ENCODE measurements at places on chromosomes 12 and 14.

GRCh38 chr12:105852496-105852895 lies 286.3 kb downstream of the NUAK1 start:
- no peak for DNase-seq

- no peak for DNase-seq
These were observed 49.0 kb downstream of the KIF21A start for GRCh38 chr12:39393890-39394289.

DNA sequence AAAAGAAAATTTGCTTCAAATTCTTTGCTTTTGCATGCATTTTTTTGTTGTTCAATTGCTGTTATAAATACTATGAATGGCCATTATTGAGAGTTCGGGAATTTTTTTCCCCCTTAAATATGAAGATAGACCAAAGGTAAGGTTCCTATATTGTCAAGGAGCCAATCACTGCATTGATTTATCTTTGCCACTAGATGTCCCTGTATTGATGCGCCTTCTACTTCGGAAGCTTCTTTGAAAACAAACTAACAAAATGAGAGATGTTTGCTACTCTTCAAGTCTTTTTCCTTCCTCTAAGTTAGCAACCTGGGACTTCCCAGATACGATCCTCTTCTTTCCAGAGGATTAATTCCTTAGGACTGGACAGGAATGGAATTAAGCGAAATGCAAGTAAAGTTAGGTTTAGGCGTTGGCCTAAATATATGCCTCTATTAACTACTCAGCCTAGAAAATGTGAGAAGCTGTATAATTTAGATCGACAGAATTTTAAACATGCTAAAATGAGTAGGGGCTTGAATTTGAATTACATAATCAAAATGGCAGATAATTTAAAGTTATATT lies 318.1 kb downstream of the AEBP2 start:
- peak; percentile 47 for DNase-seq

DNA sequence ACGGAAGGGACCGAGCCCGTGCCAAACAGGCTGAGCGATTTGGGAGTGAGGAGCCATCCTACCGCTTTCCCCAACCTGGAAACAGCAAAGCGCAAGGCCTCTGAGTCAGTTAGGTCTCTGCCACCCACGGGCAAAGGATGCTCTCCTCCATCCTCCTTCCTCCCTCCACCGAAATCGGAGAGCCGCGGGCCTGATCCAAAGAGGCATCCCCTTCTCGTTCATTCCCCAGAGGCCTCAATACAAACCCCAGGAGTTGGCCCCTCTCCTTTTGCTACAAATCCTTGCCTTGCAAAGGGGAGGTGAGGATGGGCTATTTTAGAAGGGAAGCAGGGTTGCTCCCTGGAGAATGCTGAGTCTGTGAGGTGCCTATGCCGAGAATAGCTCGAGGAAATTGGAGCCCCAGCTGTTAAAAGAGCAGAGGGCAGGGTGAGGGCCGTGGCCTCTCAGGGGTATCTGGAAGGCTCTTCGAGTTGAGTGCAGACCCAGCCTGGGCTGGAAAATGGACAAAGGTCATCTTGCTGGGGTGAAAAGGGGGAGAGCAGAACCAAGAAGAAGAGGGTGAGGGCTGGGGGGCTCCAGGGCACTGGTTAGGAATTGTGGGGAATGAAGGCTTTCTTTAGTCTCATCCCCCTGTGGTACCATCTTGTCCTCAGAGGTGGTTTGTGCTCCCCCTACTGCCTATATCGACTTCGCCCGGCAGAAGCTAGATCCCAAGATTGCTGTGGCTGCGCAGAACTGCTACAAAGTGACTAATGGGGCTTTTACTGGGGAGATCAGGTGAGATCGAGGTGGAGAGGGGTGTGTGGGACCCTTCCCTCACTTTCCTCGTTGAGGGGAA lies 1.1 kb downstream of the TPI1 start:
- no peak for DNase-seq

- DNase-seq = no peak
These were observed 204.7 kb downstream of the BCL11B start for GRCh38 chr14:99067141-99067920.

GRCh38 chr12:105076098-105076497 lies 8.2 kb downstream of the ALDH1L2 start:
- no peak for DNase-seq

DNA sequence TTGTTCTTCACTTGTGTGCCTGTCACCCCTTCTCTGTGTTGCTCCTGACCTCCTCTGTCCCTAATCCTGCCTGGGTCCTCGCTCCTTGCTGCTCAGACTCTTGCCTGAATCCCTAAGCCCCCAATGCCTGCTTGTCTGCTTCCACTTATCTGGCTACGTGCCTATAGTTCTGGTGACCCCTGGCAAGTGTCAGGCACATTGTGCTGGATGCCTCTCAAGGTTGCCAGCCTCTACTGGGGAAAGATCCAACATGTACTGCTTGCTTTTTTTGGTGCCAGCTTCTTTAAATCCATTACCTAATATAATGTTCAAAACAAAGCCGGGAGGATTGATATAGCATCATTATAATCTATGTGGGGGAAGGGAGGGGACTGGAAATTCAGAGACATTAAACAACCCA lies 448.0 kb upstream of the CCDC196 start:
- DNase-seq = no peak

- peak; percentile 15 for DNase-seq
These were observed 95.0 kb downstream of the LMNTD1 start for GRCh38 chr12:25458047-25458552.

DNA sequence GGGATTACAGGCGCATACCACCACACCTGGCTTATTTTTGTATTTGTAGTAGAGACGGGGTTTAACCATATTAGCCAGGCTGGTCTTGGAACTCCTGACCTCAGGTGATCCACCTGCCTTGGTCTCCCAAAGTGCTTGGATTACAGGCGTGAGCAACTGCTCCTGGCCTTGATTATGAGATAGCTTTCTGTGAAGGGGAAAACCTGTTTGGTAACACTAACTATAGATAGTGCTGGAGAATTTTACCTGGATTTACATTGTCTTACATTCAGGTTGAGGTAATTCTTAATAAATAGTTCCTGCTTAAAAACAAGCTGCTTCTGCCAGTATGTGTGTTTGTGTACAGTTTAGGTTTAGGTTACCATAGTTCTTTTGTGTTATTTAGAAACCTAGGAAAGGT lies 77.1 kb downstream of the MON2 start:
- DNase-seq = no peak

DNA sequence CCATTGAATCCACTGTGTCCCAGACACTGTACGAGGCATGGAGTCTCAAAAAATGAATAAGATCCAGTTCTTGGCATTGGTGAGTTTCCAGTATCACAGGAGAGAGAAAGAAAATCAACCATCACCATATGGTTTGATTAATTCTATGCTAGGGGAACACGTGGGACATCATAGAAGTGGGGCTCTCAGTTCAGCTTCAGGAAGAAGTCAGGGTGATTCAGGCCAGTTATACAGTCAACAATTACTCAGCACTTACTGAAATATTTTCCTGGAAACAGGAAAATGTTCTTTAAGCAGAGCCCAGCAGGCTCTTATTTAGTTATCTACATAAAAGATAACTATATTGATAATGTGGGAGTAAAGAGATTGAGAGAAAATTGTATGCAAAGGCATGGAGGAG lies 407.2 kb downstream of the NOVA1 start:
- DNase-seq = no peak

- DNase-seq = no peak
These were observed 21.6 kb downstream of the DAD1 start for GRCh38 chr14:22567437-22567836.
